NAMALWA (cell line): ENCODE measurements at places on chromosomes 4 and X.
A peak's percentile ranks its signal among the peaks of the same experiment; 100 is the strongest.

DNA sequence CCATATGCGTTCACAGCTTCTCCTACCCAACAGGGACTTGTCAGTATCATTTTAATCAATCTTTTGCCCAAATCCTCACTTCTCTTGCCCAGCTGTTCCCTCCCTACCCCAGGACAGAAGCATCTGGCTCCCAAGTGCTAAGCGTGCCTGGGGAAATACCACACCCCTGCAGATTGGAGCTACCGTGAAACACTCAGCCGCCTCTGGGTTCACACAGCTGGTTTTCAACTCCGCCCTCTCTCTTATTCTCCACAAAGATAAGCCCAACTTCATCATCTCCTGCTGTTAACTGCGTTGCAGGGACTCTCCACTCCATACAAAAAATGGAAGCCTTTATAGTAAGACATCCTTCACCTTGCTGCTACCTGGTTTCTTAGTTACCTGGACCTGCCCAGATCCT lies 147.3 kb upstream of the FTHL17 start:
- no peak for DNase-seq

GRCh38 chrX:20802036-20802435 lies 535.3 kb upstream of the RPS6KA3 start:
- no peak for DNase-seq

- no peak for DNase-seq
Measured at GRCh38 chrX:31021537-31021936, 50.3 kb downstream of the FTHL17 start.

GRCh38 chr4:139851133-139851532 lies 185.5 kb downstream of the MGST2 start:
- no peak for DNase-seq

- no peak for DNase-seq
Measured at GRCh38 chr4:185693548-185694215, 118.3 kb downstream of the SORBS2 start.

DNA sequence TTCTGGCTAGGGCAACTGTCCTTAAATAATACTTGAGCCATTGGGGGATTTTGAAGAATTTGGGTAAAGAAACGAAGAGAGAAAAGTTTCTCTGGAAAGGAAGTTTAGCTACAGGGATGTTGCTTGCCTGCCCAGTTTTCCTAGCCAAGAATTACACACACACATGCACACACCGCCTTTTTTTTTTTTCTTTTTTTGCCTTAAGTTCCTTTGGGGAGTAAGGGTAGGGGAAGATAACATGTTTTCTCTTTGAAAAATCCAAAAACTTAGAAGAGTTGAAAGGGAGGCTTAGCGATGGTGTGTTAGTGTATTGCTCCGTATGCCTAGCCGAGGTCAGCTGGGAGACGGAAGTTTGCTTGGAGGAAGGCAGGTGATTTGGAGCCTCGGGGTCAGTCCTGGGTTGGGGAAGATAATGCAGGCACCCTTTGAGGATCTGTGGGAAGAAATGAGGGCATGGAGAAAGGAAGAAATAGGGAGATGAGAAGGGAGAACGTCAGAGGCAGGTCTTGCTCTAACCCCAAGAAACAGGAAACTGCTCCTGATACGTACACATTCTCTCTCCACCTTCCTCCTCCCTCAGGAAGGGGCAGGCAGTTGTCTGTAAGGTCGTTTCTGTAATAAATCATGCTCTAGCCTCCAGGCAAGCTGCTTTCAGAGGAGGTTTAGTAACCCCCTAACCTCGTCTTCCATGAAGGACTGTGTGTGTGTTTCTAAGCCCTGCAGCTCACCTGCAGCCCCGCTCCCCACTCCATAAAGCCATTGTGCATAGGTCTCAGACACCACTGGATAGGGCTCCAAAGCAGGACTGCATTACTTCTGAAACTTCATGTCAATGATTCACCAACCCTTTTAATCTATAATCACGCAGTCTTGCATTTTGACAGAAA lies 10.5 kb downstream of the KLF3 start:
- DNase-seq = no peak

- no peak for DNase-seq
Measured at GRCh38 chr4:64796581-64796980, 387.3 kb upstream of the TECRL start.

DNA sequence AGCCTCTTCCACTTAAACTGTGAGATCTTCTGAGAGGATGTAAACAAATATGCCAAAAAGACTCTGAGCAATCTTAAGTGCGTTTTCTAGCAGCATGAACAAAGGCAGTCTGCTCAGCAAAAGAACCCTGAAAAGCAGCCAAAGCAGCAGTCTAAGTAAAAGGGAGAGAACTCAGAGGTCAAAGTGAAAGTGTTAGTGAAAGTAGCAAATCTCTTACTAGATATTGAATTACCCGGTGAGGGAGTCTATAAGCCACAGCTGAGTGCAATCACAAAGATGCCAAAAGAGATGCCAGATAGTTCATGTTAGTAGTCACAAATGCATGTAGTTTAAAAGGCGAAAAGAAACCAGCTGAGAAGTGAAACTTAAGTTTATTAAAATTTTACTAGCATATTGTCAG lies 7.9 kb upstream of the GNRHR start:
- peak; percentile 19 for DNase-seq

GRCh38 chr4:67052814-67053675 lies 492.3 kb downstream of the CENPC start:
- DNase-seq = no peak

DNA sequence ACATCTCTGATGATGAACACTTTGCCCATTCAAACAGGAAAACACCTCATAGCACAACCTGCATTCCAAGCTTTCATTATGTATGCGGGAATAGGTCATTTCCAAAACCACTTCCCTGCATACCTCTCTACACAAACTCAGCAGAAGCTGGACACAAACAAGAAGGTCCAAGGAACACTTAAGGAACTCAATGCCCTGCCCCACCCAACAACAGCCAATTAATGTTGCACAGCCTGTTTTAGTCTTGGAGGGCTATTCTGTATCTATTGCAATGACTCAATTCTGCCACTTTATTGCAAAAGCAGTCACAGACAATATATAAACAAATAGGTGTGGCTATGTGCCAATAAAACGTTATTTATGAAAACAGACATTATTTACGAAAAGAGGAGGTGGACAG lies 16.7 kb downstream of the OPHN1 start:
- DNase-seq = no peak

DNA sequence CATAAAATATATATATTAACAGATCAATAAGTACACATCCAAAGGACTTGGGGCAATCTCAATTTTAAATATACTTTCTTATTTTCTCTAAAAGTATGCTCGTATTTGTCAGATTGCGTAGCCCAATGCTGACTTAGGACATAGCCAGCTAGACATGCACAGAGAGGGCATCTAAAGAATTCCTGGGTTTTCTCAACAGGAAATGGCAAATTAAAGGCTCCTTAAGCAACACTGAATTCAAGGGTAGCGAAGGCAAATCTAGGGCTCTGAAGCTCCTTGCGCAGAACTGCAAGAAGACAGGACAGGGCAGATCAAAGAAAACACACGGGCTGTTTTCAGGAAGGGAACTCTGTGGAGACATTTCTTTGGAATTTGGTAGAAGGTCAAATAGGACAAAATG lies 94.6 kb upstream of the FTHL17 start:
- DNase-seq = no peak

GRCh38 chr4:108783665-108784463 lies 21.0 kb upstream of the ETNPPL start:
- DNase-seq = peak; percentile 49

- DNase-seq = no peak
Measured at GRCh38 chr4:86744570-86744969, 104.6 kb downstream of the SLC10A6 start.

- DNase-seq = peak; percentile 73
Measured at GRCh38 chr4:138182838-138183426, 59.2 kb downstream of the SLC7A11 start.

DNA sequence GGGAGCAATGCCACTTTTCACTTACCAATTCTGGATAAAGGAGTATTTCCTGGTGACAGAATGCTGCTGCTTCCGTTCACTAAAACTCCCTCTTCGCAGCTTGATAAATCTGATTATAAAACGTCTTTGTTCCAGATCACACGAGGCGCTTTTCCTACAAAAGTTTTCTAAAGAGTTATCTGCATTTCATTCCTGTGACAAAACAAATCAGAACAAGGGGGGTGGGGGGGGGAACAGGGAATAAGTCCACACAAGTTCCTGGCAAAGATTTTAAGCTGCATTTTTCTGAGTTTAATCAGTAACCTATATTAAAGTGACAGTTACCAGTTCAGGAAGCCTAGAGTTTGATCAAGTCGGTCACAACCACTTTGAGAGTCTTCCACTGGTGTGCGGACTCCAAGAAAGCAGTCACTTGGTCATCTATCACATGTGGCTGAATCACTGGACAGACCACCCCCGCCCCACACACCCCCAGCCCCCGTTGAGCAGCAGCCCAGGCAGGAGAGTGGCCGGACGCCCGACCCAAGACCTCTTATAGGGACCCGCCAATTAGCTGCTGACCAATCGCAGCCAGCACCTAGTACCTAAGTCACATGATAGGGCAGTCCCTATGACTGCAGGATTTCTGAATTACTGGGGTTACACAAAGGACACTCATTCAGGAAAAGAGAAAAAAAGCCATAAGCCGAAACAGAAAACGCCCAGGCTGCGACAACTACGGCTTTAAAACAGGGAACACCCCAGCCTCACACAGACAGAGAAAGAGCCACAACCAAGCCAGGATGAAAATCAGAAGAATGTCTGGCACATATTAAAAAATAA lies 569.3 kb upstream of the DIPK2B start:
- no peak for DNase-seq

DNA sequence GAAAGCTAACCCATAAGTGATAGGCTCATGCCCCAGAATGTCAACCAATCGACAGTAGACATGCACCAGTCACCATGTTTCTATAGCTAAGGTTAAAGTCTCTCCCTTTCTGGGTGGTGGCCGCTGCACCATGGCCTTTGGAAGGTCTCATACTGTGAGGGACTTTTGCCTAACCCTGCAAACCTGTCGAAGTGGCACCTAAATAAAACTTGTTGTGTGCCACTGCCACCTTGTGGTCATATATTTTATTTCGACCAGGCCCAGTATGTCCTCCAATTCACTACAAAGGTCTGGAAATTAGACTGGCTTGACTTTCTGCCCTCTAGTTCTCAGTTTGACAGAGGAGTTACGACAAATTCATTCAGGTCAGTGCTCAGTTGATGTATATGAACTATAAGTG lies 163.1 kb downstream of the SMARCA1 start:
- peak; percentile 62 for DNase-seq

DNA sequence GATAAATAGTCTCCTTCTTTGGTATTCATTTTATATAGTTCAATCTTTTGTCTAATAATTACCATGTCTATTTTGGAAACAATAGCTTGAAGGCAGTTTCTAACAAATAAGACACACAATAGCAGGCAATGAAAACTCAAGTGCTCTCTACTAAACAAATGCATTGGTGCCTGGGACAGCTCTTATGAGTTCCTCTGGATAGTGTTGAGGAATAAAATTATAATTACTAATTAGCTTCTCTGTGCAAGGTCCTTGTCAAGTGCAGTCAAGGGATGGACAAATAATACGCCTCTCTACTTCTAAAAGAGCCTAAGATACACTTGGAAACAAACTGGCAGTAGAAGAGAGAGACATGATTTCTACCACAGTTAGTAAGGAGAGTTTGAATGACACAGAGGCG lies 229.0 kb upstream of the GLRA2 start:
- DNase-seq = no peak

GRCh38 chr4:140351093-140352075 lies 22.1 kb upstream of the SCOC start:
- DNase-seq = no peak

- no peak for DNase-seq
Measured at GRCh38 chrX:119721487-119721886, 28.5 kb upstream of the SEPTIN6 start.

- no peak for DNase-seq
Measured at GRCh38 chrX:14936561-14936960, 63.3 kb downstream of the MOSPD2 start.

DNA sequence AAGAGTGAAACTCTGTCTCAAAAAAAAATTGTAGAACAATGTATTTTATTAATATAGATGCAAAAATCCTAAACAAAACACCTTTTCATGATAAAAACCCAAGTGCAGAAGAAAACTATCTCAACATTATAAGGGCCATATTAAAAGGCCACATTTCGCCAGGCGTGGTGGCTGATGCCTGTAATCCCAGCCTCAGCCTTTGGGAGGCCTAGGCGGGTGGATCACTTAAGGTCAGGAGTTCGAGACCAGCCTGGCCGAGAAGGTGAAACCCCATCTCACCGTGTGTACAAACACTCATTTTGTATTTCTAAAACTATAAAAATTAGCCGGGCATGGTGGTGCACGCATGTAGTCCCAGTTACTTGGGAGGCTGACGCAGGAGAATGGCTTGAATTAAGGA lies 9.9 kb upstream of the FAM193A start:
- peak; percentile 31 for DNase-seq

GRCh38 chrX:54473993-54474859 lies 21.8 kb downstream of the FGD1 start:
- no peak for DNase-seq

GRCh38 chr4:6402566-6403399 lies 69.6 kb downstream of the PPP2R2C start:
- DNase-seq = no peak

DNA sequence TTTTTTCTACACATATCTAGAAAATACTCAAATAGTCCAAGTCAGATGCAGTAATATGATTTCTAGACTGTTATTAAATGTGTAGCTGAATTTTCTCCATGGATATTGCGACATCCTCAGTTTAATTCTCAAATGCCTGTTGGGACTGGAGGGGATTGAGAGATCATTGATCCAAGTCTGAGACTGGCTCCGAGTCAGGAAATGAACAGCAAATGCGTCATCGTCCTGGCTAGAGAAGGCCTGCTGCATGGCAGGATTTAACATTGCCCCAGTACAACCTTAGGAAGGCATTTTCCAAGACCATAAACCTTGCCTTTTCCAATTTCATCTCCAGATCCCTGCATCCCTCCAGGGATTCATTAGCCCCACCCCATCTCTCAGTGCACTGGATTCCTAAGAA lies 56.6 kb upstream of the SLC6A14 start:
- no peak for DNase-seq

DNA sequence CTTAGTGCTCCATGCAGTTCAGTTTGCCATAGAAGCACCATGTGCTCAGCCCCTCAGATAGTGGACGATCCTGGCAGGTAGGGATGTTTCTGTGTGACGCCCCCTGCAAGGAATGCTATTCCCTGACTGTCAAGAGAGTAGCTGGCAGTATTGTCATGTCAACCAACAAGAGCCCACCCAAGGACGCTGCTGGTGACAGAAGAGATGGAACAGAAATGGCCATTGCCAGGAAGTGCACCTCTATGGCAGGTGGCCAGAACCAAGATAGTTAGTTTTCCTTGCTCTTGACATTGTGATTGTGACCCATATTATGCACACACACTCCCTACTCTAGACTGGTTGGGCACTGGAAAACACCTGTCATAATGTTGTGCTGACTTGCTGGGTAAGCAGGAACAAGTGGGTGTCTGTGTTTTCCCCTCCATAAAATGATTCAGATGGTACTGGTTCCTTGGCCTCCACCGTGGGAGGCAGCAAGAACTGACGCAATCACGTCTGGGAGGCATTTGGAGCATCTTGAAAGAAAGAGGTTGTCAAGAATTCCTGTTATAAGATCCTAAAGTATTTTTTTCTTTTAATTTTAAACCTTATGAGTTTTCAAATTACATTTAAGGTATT lies 507.9 kb downstream of the MID1IP1 start:
- DNase-seq = no peak
